ENCODE measurements at places on chromosomes 12 and 14.

DNA sequence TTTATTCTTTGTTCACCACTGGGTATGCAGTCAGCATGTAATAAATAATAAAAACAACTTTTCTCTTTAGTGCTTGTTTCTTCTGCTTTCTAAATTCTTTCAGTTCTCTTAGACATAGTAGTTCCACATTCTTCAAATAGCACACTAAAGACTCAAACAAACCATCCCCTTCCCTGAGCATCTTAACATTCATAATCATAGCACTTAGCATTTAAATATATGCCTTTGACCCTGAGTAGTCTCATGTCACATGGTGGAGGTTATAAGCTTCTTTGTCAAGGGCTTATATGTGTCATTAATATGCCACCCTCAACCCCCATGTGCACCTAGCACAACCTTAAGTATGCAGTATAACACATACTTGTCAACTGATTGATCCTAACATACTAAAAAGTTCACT is 212.7 kb downstream of the PHLDA1 start:
- no peak for DNase-seq

DNA sequence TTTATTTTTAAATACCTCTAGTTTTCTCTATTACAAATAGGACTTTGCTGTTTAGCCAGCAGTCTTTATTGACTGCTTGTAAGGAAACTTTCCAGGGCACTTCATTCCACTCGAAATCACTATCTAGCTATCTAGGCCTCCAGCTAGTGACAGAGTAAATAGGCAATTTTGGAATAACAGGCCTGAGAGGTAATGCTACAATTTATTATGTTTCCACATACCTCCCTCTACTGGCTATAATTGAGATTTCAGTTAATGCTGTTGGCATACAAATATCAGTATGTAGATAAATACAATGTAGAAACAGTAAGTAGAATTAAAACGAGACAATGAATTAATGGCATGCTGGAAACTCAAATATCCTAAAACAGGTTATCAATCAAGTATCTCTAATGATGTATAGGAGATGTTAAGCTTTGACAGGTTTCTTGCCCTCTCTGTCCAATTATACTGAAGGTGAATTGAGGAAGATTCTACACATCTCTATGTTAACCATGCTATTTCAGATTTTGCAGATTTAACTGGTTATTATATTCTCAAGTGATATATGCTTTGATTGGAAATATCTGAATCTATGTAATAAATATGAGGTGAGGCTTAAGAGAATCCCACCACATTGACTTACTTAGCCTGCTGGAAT is 7.2 kb downstream of the DTD2 start:
- DNase-seq, result no peak

GRCh38 chr14:69705706-69706105 is 61.2 kb upstream of the SRSF5 start:
- no peak for DNase-seq

GRCh38 chr12:121652767-121653497 is 16.5 kb downstream of the MORN3 start:
- no peak for DNase-seq

GRCh38 chr12:46790066-46790465 is 35.7 kb downstream of the SLC38A4 start:
- DNase-seq, result no peak

DNA sequence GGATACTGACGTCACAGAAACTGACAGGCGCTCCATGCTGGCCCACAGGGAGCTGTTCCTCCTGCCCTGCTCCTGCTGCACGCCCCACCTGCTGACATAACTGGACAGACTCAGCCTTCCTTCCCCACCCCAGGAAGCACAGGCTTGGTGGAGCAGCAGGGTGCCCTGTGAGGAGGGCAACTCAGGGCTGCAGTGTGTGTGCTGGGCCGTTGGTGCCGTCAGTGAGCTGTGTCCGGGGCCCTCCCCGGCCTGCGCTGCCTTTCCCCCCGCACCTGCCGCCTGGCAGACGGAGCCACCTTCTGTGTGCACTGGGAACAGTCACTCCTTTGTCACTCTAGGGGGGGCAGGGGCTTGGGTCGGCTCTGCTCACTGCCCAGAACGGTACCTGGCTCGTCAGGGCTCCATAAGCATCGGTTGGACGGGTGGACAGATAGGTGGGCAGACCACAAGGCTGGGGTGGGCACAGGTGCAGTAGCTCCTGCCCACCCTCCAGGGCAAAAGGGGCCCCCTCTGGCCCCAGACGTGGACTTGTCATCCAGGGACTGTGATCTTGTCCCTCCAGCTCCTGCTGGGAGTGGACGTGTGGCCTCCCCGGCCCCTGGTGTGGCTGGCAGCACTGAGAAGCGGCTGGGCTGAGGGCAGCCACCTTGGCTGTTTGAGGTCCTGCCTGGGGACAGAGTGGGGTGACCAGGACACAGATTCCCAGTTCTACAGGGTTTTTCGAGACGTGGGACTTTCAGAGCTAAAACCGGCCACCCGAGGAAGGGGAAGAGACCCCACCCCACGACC is 32.8 kb downstream of the FBRSL1 start:
- no peak for DNase-seq

DNA sequence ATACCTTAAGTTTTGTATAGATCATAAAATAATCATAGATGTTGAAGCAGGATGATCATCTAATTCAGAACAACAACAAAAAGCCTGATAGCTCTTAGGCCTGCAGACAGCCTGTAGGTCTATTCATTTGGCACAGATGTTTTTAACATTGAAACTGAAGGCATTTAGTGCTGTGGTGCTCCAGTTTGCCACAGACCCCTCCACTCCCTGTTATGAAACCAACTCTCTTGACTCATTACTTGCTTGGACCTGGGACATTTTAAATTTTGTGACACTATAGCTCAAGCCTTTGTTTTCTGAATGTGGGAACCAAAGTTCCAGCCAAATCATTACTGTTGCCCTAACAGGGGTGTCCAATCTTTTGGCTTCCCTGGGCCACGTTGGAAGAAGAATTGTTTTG is 9.1 kb downstream of the PRKCH start:
- no peak for DNase-seq

- DNase-seq, result no peak
Observed at GRCh38 chr14:81436296-81437138, 36.4 kb upstream of the STON2 start.

- DNase-seq, result no peak
Observed at GRCh38 chr12:4240161-4240783, 33.3 kb upstream of the CCND2 start.

DNA sequence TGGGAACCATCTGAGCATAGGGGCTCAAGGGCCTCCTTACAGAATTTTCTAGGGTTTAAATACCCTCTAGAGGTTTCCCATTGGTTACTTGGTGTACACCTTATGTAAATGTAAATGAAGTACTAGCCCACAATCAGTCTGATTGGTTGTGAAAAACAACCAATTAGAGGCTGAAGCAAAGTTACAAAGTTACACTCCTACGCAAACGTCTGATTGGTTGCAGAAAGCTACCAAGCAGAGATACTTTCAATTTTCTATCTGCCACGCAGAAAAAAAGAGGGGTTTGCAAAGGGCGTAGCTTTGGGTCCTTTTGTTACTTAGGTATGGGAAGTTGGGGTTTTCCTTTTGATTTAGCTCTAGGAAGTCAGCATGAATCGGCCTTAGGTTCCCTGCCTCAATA is 1.8 kb upstream of the TMEM19 start:
- no peak for DNase-seq

- DNase-seq, result no peak
Observed at GRCh38 chr14:49636866-49637265, 1.8 kb upstream of the DNAAF2 start.

- no peak for DNase-seq
Observed at GRCh38 chr12:66269757-66270383, 32.4 kb upstream of the HELB start.

DNA sequence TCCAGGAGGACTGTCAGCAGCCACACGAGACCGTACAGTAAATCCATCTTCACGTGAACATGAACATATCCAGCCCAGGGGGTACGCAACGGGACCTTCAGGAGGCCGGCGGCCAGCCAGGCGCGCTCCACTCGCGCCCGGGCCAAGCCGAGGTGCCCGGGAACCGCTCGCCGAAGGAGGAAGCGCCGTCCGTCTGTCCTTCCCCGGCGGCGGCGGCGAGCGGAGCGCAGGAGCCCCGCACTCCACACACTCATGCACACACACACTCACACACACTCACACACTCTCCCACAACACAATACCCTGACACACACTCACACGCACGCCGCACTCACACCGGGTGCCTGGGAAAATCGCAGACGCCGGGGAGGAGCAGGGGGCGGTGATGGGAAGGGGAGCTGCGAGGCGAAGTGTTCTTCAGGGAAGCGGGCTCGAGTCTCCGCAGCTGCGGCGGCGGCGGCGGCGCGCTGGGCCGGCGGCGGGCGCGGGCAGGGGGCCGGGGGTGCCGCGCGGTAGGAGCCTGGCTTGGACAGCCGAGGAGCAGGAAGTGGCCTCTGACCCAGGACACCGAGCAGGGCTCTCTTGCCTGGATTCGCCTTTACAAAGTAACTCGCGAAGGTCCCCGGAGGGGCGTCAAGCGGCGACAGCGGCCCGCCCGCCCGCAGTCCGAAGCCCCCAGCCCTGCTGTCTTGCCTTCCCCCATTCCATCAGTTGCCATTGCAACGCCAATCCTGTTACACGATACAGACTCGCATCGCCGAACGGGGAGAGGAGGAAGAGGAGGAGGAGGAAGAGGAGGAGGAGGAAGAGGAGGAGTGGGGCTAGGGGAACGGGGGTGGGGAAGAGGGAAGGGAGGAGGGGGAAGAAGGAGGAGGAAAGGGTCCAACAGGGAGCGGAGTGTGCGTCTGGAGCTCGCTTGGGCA is 601 bp downstream of the MDGA2 start:
- no peak for DNase-seq

DNA sequence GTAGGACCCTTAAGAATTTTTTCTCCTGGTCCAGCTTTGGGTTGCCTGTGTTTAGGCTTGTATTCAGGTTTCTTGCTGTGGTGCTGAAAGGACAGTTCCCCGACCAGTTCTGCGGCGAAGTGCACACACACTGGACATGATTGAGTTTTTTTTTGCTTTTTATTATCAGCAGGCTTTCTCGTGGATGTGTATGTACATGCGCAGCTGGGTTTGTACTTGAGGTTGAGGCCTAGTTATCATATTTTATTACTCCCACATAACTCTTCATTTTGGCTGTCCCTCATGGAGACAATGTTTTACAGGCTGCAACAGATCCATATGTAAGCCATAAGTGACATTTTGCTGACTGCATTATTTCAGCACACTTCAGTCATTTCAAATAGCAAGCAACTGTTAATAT is 2.5 kb downstream of the SCN8A start:
- DNase-seq, result no peak

DNA sequence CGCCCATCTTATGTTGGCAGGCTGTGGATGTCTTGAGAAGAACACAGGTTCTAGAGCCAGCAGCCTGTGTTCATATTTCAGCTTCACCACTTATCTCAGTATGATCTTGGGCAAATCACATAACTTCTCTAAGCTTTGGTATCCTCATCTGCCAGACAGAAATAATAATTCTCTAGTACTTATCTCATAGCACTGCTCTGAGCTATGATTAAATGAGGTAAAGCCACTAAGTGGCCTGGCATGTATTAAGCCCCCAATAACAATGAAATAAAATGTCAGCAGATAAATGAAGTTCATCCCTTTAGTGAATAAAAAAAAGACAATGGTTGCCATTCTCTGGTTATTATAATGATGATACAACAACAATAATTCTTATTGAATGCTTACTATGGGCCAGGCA is 104.9 kb upstream of the EEA1 start:
- DNase-seq, result no peak

DNA sequence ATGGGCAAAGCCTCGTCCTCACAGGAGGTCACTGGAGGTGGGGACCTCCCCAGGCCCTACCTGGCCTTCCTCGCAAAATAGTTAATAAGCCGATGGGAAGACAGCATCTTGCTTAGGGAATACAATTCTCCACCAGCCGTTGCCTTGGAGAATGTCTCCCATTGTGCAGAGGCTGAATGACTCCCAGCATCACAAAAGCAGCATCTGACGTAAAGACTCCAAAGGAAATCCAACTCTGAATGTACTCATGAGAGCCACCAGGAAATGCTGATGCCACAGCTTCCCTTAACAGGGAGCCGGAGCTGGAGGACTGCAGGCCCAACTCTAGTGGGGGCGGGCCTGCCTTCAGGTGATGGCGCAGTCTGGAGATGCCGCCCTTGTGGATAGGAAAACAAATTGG is 15.5 kb downstream of the CCDC63 start:
- DNase-seq, result no peak

DNA sequence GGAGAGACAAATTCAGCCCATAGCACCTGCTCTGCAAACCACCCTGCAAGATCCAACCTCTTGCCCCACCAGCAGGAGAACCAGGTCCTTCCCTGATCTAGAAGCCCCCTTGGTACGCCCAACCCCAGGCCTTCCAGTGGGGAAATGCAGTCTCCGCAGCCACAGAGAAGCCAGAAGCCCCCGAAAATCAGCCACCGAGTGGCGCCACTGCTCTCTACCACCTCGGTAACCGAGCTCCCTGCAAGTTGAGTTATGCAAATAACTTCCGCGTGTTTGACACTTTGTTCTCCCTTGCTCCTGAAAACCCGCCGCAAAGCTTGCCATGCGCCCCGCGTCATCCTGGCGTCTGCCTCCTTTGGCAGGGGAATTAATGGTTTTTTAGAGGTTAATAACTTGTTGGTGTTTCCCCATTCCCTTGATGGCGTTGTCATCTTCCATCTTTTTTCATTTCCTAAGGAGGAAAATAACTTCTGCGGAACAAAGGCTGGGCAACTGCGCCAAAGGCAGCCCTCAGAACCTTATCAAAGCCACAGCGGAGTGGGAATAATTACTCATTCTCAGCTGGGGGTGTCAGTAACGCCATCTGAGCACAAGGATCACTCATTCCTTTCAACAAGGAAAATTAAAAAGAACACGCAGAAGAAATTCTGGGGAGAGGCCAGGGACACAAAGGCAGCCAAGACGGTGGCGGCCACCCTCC is 60.4 kb downstream of the FZD10 start:
- no peak for DNase-seq

GRCh38 chr12:5921027-5921909 is 23.8 kb downstream of the ANO2 start:
- no peak for DNase-seq

- no peak for DNase-seq
Observed at GRCh38 chr12:121190523-121191031, 19.4 kb upstream of the P2RX4 start.

- DNase-seq, result no peak
Observed at GRCh38 chr14:93619176-93619793, 169.0 kb downstream of the PRIMA1 start.

DNA sequence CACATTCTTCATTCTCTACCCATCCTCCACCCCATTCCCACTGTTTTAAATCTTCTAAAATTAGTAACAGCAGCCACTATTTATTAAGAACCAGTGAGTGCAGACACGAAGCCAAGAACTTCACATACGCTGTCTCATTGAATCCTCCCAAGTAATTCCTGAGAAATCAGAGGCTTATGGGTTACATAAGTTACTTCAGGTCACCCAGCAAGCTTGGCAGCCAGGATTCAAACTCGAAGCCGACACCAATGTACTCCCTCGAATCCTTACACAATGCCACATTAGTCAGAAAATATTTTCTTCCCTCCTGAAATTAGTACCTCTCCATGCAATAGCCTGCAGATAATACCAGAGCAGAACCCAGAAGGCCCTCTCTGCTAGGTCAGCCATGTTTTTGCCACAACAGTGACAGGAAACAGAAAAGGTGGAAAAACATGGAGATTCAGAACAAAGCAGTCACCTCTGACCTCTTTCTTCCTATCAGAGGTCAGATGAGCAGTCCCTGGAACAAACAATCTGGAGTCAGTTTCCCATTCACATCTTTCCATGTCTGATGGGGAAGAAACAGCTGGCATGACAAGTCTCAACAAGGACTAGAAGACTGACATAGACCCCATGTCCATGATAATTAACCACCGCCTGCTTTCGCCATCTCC is 16.4 kb downstream of the NID2 start:
- no peak for DNase-seq
